COLO829 (cell line): ENCODE measurements at places on chromosomes 2 and 18.

- DNase-seq = no peak
Measured at GRCh38 chr2:162473-163382, 101.1 kb downstream of the SH3YL1 start.

DNA sequence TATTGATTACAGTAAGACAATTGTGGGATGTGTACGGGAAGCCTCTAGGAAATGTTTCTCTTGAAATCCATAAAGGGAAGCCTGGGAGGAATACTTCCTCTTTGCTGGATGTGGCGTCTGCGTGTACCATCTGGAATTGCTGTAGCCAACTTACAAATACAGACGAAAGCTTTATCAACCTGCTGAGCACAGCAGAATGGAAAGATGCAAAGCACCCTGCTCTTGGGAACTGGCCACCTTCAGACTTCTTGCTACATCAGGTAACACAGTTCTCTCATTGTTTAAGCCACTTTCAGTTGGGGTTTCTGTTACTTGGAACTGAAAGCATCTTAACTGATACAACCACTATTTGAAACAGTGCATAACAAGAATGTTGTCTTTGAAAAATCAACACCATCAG, 213.8 kb downstream of the HRH4 start:
- no peak for DNase-seq

GRCh38 chr2:237041231-237041630, 44.5 kb upstream of the COPS8 start:
- no peak for DNase-seq

DNA sequence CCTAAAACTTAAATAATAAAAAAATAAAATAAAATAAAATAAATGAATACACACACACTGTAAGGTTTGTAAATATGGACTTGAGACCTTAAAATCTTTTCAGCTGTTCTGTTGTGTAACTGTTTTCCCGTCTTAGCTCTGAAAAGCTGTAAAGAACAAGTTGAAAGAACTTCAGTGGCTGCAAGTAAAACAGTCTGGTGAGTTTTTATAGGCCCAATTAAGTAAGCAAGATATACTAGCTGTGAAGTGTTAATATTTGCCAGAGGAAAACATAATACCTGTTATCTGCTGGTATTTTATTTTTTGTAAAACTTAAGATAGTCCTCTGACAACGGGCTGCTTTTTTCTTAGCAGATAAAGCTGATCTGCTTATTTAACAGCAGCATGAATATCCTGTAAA, 176.9 kb upstream of the NRP2 start:
- no peak for DNase-seq

DNA sequence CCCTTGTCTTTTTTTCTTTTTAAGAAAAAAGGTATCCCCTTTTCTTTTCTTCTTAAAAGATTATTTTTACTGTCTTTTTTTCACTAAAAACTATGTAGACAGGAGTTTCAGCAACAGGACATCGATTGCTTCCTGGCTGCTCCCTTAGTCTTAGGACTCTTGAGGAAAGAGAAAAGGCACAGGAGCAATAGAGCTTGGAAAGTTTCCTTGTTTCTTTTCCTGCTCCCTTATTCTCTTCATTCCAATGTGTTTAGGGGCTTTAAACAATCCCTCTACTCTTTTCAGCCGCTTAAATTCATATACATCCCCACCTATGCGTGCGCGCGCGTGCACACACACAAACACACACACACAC, 225.9 kb upstream of the FBXO11 start:
- DNase-seq = no peak

GRCh38 chr2:231213931-231214642, 15.7 kb downstream of the ARMC9 start:
- no peak for DNase-seq

DNA sequence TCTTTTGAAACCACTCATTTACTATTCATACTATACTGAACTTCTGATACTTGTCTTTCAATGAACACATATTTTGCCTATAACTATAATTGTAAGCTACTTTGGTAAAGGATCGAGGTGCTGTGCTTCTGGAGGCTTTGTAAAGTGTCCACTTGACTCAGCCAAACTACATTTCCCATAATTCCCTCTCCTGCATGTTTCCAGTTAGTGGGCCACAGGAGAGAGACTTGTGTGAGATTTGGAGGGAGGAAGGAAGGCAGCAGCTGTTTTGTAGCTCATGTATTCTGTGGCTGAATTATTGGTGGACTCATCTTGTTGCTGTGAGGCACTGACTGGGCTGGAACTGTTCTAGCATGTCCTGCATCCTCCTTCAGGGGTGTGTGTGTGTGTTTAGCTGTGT, 328.8 kb downstream of the ARL6IP6 start:
- DNase-seq = no peak

DNA sequence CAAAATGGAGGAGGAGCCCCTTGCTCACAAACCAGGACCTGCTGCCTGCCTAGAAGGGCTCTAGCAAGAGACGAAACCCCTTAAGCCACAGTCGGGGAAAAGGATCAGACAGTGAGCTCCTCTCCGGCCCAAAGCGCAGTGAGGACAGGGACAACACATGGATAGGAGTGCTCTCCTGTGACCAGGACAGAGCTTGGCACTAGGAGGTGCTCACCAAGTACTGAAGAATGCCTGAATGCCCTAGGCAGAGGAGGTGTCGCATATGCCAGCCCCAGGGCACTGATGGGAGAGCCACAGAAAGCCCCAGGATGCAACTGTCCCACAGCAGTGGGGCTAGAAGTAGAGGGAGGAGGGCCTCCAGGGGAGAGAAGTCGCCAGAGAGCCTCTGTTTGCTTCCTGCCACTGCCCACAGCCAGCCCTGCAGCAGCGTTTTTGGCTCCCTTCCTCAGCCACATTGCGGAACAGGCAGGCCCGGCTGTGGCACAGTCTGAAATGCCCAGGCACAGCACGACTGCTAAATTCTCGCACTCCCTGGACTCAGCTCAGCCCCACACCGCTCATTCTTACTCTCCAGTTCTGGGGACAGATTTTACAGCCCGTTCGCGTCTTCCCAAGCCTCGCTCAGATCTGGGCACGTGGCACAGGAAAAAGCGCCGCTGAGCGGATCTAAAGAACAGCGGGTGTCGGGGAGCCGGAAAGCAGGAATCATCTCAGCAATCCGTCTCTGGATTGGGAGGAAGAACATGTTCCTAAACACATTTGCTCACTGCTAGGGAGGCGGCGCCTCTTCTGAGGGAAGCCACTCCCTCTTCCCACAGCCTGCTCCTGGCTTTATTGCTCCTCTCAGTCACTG, 98.7 kb upstream of the POU3F3 start:
- DNase-seq = no peak

- peak; percentile 79 for DNase-seq
Measured at GRCh38 chr2:85911814-85912692, 23.3 kb upstream of the ST3GAL5 start.

GRCh38 chr2:78251708-78252107, 729.5 kb upstream of the LRRTM4 start:
- no peak for DNase-seq

GRCh38 chr2:79370976-79371538, 141.8 kb upstream of the CTNNA2 start:
- DNase-seq = no peak

DNA sequence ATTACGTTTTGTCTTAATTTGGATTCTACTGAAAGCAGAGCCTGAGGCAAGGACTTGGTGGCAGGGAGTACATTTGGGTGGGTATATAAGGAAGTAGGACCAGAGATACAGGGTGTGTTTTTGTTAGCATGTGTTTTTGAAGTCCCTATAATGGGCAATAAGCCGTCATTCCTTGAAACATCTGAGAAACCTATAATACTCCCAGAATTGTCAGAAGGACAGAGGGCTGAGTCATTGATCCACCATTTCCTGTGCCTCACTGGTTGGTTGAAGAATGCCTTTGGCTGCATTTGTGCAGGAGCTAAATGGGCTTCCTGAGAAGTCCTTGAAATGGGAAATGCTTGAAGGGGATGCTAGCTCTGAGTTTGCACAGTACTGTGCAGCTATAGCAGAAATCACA, 281.8 kb upstream of the ZEB2 start:
- DNase-seq = peak; percentile 80

DNA sequence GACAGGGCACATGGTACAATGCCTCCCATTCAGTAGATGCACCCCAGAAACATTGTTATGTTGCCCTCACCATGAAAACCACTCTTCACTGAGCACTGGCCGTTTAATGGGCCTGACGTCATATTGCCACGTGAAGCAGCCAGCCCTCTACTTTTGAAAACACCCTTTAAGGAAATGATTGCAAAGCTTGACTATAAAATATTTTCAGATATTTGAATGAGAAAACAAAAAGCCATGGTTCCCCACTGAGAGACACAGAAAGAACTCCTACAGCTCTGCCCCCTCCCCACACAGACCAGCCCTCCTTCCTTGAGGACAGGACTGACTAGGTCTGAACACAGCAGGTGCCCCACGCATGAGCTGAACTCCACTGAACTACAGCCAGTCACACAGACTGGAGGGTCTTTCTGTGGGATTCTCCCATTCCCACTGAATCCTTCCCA, 349.1 kb downstream of the ANAPC1 start:
- DNase-seq = peak; percentile 53

DNA sequence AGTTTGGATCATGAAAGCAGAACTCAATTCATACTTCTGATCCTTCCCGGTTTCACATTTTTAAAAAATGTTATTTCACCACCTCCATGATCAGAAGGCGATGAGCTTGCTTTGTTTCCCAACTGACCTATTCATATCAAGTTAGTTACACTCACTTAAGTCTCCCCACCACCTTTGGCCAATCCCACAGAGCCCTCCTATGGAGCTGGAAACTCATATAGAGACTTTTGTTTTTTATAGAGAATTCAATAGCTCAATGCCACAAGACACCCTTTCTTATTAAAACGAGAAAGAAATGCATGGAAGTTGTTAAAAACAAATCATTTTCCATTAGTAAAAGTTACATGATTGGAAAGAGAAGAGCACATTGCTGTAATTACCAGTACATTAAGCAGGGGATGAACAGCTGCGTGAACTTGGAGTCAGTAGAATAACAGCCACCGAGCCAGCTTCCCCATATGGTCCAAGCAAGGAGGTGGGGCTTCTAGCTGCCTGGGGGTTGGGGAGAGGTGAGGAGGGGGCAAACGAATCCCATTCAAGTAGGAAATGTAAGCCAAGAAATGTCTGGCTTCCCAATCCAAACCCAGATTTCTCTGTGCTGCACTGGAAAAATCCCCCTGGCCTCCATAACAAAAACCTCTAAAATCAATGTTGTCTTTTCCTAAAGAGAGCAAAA, 614.5 kb downstream of the IRS1 start:
- DNase-seq = no peak

DNA sequence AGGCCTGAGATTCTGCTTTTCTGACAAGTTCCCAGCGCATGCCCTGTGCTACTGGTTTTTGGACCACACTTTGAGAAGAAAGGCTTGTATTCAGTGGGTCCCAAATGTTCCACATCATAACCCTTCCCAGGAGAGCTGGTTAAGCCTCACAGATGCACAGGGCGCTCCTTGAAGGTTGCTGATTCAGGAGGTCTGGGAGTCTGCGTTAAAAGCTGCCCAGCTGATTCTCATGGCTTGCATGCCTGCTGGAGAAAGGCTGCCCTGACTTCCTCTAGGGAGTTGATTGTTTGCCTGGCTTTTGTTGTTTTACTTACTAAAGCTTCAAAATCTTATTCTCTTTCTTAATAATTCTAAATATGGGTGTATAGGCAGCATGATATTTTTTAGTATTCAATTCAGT, 20.7 kb downstream of the CRYGD start:
- DNase-seq = no peak

- no peak for DNase-seq
Measured at GRCh38 chr2:160222546-160223283, 22.6 kb upstream of the ITGB6 start.

- DNase-seq = no peak
Measured at GRCh38 chr2:129813404-129813803, 166.1 kb upstream of the RAB6C start.

GRCh38 chr18:24656551-24657443, 196.4 kb downstream of the HRH4 start:
- DNase-seq = no peak

DNA sequence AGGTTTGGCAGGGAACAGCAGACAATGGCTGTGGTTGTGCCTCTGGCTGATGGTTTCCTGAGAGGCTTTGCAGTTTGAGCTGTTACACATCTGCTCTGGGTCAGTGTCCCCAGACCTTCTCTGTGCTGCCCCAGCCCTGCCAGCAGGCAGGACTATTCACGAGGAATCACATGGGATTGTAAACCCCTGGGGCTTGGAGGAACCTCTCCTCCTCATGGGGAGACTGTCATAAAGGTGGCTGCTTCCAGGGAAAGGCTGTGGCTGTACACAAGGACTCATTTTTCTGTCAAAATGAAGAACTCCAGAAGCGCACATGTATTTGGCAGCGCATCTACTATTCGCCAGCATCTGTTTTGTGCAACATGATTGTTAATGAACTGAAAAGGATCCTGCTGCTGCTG, 142.6 kb upstream of the CYP1B1 start:
- no peak for DNase-seq

- no peak for DNase-seq
Measured at GRCh38 chr18:78778651-78779050, 201.0 kb upstream of the SALL3 start.

- peak; percentile 54 for DNase-seq
Measured at GRCh38 chr2:127197475-127198385, 22.4 kb downstream of the CYP27C1 start.

DNA sequence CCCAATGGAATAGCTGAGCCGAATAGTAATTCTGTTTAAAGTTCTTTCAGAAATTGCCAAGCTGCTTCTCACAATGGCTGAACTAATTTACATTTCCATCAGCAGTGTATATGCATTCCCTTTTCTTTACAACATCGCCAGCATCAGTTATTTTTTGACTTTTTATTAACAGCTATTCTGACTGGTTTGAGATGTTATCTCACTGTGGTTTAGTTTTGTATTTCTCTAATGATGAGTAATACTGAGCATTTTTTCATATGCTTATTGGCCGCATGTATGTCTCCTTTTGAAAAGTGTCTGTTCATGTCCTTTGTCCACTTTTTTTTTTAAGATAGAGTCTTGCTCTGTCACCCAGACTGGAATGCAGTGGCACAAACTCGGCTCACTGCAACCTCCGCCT, 100.7 kb downstream of the C2orf74 start:
- DNase-seq = no peak

DNA sequence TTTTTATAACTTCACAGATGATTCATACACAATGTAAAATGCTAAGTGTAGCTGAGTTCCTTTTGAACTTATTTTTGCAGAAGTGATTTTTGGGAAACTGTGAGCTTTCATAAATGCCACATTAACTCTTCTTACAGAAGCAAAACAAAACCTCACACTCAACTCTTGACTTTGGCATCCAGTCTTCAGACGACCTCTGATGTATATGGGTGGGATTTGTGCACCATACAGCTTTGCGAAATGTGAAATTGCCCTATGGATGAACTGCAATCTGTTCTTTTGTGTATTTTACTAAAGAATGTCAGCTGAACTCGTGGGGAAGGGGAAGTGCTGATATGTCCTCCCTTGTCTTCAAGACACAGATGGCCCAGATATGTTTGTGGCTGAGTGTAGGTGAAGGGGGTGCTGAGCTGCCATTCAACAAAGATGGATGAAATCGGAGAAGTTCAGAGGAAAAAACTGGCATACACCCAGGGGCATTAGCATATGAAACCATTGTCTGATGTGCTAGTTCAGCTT, 218.3 kb downstream of the PTGR3 start:
- no peak for DNase-seq

DNA sequence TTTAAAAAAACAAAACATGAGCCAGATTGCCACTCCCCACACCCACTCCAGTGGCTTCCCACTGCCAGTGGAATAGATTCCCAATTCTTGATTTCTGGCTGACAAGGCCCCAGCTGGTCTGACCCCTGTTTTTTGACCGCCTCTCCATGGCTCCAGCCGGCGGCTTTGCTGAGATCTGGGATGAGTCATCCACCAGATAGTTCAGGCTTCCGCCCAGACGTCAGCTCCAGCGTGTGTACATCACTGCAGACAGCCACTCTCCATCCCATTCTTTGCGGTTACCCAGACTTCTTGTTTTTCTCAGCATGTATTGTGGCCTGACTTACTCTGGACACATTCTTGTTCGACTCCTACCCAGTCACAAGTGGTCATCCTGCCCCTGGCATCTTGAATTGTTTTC, 227.9 kb downstream of the GBX2 start:
- no peak for DNase-seq
